ENCODE measurements at places on chromosomes 13 and 19.

DNA sequence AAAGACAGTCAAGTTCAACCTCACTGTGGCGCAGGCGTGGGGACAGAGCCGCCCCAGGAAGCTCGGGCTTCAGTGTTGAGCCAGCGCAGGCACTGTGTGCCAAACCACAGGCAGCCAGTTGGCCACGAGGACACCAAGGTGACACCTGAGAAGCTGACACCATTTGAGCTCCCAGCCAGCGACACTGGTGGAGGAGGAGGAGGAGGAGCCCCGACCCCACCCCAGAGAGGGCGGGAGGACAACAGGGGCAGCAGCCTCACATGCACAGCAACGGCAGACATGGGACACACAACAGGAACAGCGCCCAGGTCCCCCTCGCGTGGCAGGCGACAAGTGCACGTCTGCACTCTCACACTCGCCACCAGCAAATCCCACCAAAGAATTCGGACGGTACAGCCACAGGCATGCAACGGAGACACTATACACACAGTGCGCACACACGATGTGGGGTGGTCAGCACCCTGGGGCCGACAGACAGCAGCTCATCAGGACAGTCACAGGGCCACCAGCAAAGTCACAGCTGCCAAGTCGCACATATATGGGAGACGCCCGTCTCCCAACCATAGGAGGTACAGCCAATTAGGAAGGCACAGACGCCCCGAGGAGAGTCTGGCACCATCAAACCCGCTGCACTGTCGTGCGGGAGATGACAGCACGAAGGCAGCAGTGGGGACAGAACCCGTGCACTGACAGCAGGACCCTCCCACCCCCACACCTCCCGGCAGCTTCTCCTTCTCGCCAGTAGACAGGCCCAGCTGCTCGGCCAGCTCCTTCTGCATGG, 3.4 kb downstream of the EIF3G start:
- no peak for DNase-seq

- DNase-seq: no peak
Observed at GRCh38 chr13:33624740-33625139, 193.2 kb upstream of the RFC3 start.

- no peak for DNase-seq
Observed at GRCh38 chr19:39871886-39872866, 26.0 kb upstream of the FBL start.

- DNase-seq: no peak
Observed at GRCh38 chr19:48310227-48310626, 15.1 kb upstream of the EMP3 start.

DNA sequence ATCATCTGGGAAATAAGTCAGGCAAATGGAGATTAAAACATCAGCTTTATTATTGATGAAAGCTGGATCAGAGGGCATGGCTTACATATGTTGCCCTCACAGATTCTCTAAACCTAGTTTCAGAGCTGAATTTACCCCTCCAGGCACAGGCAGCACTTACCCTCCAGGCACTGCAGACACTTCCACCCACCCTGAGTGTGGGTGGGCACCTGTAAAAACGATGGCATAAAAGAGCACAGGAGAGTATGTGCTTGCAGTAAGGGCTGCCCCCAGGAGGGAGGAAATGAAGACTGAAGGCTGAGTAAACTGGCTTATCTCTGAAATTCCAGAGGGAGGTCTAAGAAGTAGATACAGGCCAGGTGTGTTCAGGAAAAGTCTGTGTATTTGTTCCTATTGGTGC, 185.0 kb upstream of the HTR2A start:
- DNase-seq: no peak

- no peak for DNase-seq
Observed at GRCh38 chr13:69300131-69300530, 807.5 kb upstream of the ATXN8OS start.

DNA sequence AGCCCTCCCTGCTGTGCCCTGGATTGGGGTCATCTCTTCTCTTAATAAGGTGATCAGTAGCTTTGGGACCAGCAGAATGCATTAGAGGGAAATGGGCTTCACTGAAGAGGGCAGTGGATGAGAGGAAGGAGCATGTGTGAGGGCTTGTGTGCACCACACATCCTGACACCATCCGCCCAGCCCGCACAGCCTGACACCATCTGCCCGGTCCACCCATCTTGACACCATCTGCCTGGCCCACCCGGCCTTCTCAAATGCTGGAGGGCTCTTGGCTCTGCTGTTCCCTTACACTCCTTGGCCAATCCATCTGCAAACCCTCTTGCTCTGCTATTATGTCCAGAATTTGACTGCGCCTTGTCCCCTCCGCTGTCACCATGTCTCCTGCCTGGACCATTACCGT, 41.8 kb downstream of the BICRA start:
- no peak for DNase-seq
